ENCODE measurements at places on chromosomes 7 and 10.

GRCh38 chr7:153445641-153446040, 606.6 kb upstream of the DPP6 start:
- DNase-seq = no peak

DNA sequence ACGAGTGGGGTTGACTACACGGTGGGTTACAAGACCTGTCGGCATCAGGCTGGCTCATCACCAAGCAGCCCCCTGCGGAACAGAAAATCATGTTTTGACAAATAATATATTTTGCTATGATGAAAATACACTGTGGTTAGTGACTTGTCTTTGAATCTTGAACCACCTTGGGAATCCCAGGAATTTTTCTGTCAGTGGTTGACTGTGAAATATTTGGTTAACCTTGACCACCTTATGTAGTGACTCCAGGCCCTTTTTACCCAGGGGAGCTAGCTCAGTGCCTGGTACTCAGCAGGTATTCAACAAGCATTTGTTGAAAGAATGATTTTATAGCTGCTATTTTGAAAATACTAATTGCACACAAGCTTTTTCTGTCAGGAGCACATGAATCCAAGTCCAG, 406.0 kb downstream of the PHF14 start:
- no peak for DNase-seq

- DNase-seq = no peak
These were observed 97.9 kb downstream of the TSPAN12 start for GRCh38 chr7:120760050-120760449.

DNA sequence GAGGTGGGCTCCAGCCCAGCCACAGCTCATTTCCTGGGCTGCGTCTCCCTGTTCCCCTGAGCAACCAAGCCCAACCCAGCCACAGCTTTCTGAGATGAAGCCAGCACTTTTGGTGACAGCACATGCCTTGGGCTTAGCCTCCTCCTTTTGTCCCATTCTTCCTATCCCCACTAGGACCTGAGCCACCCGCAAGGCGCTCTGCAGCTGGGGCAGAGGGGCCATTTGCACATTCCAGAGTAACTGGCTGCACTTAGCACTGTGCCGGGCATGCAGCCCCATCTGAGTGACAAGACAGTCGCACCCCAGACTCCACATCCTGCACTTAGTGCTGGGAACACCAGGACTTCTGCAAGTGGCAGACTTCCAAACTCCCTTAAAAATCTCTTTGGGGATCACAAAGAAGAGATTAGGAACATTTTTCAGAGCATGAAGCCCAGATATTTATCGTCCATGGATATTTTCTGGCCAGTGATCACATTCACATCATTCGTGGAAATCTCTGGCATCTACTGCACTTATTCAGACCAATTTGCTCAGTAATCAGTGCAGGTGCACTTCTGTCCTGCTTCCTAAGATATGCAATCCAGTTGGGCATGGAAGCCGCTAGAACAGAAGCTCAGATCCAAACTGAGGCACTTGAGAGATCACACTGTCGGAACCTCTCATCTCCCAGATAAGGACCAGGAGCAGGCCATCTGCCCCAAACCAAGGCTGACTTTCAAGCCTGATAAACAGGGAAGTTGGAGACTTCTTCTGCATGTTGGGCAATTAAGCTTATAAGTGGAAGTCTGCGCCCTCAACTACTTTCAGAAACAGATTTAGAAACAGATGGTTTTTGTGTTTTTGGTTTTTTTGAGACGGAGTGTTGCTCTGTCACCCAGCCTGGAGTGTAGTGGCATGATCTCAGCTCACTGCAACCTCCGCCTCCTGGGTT, 26.4 kb downstream of the CHST15 start:
- no peak for DNase-seq

GRCh38 chr10:100838986-100839385, 73.8 kb upstream of the SLF2 start:
- DNase-seq = no peak
